A549 treated with RU486 at 1 μM for 4 hours (cell line): ENCODE measurements at places on chromosomes 6 and 20. TPM values are rescaled to one million over a fixed set of nuclear protein-coding genes. Genes with fewer than 3 reads are reported as not detected.

The RAB22A gene
- 7.1 to 13.3 TPM (median 12.0 TPM) in 5 replicates for total RNA-seq

The TAB2 gene
- total RNA-seq, result 14.7 to 31.1 TPM (median 24.1 TPM) in 5 replicates

The CGAS gene
- 4.8 to 5.6 TPM (median 5.2 TPM) in 5 replicates for total RNA-seq

The LCA5 gene
- total RNA-seq, result 0.26 to 1.1 TPM (median 1.0 TPM) in 5 replicates

The NFKBIL1 gene
- 9.3 to 11.8 TPM (median 11.3 TPM) in 5 replicates for total RNA-seq

The MYH7B gene
- total RNA-seq, result 0.03 to 0.04 TPM in 2 of 5 replicates, not detected in the others

The RNF182 gene
- total RNA-seq, result 2.5 to 3.7 TPM (median 3.3 TPM) in 5 replicates

The IL17A gene
- not detected in 5 replicates for total RNA-seq

The FRK gene
- 0.71 to 1.7 TPM (median 1.5 TPM) in 5 replicates for total RNA-seq
